ENCODE measurements at places on chromosomes 2 and 18.

DNA sequence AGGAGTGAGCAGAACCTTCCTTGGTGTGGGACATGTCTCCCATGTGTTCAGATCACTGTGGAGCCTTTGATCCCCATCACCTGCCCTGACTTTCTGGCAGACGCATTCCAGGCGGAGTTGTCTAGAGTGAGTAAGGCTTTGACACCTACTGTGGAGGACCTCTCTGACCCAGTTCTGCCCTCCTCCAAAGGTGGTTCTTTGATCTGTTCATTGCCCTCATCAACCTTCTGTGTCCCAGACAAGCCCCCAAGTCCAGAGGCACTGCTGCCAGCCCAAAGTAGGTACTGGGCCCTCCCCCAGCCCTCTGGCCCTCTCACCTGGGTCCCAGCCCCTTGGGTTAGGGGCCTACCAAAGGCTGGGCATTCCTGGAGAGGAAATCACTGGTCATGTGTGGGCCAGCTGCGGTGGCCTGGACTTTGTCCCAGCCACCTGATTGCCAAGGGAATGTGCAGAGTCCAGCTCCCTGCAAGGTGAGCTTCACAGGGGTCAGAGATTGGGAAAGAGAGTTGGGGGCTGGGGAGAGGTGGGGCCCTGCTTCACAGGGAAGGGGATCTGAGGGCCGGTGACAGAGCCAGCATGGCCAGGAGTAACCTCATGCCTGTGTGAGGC lies 12.1 kb upstream of the FAHD2A start:
- no peak for DNase-seq

DNA sequence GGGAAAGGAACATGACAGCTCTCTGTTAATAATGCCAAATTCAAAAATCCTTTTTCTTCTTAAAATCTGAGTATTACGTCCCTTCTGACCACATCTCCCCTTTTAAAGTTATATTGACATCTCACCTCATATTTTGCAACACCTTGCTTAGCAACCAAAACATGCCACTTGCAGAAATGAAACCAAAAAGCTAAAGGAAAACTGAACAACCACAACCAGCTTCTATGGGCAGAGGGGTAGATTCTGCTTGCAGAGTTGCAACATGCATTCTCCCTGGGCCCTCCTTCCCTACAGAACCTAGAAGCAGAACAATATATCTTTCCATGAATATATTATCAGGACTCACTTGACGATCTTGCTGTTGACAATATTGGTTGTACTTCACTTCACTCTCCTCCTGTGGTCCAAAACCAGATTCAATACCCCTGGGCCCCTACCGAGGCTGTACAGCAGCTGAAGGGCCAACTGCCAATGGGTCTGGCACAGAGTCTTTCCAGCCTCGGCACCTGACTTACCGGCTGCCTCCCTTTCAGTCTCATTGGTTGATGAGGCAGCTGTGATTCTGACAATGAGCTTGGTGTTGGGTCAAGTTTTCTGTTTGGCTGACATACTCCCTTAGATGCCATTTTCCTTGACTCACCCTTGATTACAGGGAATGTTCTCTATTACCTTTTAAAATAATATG lies 616.6 kb downstream of the ZEB2 start:
- DNase-seq, result no peak

DNA sequence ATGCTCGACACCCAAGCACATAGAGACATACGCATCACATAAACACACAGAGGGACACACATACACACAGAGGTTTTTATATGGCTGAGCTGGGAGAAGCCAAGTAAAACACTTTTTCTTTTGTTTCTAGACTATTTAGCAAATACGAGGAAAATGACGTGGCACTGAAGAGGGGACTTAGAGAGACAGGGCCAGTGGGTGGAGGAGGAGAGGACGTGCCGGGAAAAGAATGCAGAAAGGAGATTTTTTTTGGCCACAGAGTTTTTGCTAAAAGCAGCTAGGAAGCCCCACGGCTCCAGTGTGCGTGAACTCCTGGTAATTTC lies 168.5 kb upstream of the KLF7 start:
- DNase-seq, result no peak

DNA sequence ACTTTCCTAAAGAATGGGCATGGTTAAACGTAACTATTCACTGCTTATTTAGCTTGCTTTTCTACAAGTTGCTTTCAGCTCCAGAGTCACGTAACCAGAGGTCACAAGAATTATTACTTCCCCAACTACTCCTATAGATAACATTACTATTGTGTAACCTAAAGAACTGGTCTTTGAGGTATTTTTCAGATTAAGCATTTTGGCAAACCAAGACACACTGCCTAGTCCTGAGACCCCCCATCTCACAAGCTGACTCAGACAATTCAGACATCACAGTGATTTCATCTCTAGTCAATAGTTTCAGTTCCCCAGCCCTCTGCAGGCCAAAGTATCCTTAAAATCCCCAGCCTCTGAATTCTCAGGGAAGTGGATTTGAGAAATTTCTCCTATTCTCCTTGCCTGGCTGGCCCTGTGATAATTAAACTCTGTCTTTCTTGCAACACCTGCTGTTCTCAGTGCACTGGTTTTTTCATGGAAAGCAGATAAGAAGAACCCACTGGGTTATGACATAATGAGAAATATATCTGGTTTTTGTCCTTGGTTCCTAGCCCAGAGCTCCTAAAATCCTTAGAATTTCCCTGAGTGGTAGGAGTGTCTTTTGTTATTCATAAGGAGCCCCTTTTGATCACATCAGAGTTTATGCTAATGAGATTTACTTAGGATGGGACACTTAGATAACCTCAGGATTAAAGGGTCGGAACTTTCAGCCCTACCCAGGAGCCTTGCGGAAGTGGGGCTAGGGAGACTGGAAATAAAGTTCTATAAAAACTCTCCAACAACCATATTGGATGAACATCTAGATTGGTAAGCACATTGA lies 1310.8 kb upstream of the CHAC2 start:
- DNase-seq, result no peak

DNA sequence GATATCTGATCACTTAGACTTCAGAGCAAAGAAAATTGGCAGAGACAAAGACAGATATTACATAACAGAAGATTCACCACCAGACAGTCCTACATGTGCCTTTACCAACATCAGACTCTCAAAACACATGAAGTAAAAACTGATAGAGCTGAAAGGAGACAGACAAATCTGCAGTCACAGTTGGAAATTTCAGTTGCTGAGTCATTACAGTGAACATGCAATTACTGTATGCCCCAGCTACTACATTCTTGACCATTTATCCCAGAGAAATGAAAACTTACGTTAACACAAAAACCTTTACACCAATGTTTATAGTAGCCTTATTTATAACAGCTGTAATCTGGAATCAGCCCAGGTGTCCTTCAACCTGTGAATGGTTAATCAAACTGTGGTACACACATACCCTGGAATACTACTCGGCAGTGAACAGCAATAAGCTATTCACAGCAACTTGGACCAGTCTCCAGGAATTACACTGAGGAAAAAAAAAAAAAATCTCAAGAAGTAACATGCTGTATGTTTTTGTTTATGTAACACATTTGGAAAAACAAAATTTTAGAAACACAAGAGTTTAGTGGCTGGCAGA lies 7.5 kb upstream of the SCLY start:
- no peak for DNase-seq

DNA sequence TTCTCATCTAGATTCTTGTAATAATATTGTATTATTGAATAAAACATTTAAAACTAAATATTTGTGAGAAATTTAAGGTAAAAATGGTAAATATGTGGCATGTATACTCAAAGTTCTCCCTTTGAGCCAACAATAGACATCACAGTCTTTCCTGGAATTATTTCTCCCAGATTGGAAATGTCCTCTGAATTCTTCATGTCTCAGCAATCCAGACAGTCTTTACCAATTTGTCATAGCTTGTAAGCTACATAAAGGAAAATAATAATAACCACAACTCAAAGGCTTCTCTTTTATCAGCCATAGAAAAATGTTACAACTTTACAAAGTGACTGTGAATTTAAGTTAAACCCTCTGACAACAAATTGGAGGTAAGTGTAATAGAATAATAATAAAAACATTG lies 784.9 kb downstream of the EPHA4 start:
- DNase-seq, result no peak

DNA sequence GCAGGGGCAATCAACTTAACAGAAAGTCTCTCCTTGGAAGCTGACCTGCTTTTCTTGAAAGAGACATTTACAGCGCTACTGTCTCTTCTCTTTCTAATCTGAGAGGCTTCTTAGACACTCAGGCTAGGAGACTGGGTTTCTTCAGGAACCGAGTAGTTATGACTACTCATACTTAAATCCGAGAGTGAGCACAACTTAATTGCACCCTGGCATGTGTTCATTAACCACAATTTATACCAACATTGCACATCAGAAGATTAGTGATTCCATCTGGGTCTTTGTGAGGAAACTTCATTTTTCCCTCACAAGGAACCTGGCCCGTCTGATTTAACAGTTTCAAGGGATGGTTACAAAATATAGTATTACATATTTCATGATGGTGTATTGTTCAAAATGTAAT lies 176.9 kb downstream of the UBE2E3 start:
- no peak for DNase-seq

DNA sequence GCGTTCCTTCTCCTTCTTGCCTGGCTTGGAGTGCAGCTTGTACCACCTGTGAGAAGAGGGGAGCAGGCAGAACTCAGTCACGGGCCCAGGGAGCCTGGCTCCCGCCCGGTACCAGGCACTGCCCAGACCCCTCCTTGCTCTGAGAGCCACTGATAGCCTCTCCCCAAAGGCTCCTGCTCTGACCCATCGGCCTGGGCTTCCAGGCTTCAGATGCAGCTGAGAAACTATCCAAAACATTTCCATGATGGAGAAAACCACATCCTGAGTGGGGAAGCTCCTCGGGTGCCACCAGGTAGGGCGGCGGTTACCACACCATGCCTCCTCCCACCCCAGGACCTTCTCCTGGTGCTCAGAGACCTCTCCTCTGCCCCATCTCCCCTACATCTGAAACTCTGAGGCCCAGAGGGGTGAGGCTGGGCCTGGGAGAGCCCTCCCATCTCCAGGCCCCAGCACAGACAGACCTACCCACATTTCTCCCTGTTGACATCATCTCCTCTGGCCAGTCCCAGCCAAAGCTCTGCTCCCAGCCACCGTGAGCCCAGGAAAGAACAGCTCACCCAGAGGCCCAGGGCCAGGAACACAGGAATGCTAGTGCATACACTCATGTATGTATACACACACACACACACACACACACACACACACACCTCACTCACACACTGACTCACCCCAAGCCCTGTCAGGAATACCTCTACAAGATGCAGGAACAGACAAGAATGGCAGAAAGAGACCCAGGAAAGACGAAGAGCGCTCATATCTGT lies 17.9 kb upstream of the SFXN5 start:
- no peak for DNase-seq

DNA sequence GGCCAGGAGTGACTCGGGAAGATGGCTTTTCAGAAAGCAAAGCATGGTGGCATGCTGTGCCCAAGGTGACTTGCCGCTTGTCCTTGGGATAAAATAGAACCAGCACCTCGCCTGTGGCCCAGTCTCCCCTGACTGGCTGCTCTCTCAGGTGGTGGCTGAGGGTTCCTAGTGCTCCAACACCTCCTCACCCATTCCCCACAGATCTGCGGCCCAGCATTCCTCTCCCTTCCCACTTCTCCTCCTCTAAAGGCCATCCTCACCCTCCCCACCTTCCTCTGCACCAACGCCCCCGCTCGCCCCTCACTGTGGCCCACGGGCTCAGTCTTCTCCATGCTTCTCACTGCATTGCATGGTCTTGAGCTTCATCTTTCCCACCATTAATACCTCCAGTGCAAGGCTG lies 132.4 kb downstream of the PXDN start:
- no peak for DNase-seq

- DNase-seq, result no peak
These were observed 891.6 kb upstream of the CRIM1 start for GRCh38 chr2:35463805-35464596.

DNA sequence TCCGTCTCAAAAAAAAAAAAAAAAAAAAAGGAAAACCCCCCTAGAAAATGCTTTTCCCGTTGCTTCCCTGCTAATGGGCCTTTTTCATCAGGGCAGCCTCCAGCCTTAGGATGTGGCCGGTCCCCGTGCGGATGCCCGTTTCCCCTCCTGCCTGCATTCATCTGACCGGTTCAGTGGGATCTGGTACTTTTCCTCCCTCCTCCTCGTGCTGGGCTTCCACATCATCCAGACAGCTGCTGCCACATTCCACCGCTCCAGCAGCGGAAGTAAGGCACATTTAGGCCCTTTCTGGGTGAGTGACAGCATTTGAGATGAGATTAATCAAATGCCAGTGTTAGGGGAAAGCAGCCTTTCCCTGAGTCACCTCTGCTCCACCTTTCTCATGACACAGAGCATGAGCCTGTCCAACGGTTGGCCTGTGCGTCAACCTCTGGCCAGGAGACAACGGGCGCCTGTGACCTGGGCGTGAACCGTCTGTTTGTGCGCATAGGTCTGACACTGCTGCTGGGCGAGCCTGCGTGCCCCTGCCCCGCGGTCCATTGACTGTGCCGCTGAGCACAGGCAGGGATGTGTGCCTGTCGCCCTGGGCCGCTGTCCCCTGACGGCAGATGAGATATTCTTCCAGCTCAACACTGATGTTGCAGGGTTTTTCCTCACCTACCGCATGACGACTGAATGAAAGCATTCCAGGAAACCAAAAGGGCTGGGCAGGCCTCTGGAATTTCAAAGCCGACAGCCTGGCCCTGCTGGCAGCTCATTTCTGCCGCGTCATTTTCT lies 174.0 kb downstream of the TGIF1 start:
- DNase-seq, result no peak

DNA sequence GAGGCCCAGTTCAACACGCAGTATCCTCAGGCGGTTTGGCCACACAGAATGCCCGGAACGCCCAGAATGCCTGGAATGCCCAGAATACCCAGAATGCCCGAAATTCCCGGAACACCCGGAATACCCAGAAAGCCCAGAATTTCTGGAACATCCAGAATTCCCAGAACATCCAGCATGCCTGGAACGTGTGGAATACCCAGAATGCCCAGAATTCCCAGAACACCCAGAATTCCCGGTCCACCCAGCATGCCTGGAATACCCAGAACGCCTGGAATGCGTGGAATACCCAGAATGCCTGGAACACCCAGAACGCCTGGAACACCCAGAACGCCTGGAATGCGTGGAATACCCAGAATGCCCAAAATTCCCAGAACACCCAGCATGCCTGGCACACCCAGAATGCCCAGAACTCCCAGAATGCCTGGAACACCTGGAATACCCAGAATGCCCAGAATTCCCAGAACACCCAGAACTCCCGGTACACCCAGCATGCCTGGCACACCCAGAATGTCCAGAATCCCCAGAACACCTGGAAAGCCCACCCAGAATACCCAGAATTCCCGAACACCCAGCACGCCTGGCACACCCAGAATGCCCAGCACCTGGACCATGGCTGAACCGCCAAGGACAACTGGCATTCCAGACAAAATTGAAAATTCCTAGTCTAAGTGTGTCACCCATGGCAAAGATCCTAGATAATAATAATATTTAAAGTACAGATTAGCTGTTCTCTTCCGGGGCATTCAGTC lies 487.4 kb upstream of the SALL3 start:
- no peak for DNase-seq

Data from NCI-H774 (cell line).